ENCODE measurements at places on chromosomes 1 and 21.

DNA sequence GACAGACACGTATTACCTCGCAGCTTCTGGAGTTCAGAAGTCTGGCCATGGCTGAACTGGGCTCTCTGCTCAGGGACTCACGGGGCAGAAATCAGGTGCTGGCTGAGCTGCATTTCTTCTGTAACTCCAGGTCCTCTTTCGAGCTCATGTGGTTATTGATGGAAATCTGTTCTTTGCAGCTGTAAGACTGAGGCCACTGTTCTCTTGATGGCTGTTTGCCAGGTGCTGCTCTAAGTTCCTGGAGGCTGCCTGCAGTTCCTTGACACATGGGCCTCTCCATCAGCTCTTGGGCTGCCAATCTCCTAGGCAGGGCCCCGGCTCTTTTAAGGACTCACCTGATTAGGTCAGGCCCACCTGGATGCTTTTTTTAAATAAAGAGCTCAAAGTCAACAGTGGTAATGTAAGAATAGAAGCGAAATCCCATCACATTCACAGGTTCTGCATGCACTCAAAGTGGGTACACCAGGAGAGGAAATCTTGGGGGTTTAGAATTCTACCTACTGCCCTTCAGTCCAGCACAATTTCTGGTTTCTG is 139.1 kb downstream of the KAZN start:
- DNase-seq: no peak

GRCh38 chr1:214028649-214029406 is 41.1 kb downstream of the PROX1 start:
- DNase-seq: no peak

GRCh38 chr1:6438047-6438525 is 13.5 kb downstream of the ESPN start:
- DNase-seq: peak; percentile 52

DNA sequence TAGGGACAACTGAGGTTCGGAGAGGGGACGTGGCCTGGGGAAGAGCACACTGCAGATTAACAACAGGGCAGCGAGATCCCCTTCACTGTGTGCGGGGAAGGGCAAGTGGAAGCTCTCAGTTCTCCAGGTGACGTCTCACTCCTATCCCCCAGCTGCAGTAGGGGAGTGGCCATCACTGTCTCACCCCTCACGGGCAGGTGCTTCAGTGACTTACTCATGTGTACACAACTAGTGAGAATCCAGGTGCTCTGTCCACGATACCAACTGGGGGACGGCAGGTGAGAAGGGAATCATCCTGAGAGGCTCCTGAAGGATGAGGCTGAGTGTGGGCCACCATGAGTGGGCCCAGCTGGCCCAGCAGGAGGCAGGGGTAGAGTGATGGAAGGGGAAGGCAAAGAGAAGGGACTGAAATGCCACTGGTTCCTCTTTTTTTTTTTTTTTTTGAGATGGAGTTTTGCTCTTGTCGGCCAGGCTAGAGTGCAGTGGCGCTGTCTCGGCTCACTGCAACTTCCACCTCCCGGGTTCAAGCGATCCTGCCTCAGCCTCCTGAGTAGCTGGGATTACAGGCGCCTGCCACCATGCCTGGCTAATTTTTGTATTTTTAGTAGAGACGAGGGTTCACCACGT is 25.9 kb downstream of the RHBG start:
- DNase-seq: no peak

DNA sequence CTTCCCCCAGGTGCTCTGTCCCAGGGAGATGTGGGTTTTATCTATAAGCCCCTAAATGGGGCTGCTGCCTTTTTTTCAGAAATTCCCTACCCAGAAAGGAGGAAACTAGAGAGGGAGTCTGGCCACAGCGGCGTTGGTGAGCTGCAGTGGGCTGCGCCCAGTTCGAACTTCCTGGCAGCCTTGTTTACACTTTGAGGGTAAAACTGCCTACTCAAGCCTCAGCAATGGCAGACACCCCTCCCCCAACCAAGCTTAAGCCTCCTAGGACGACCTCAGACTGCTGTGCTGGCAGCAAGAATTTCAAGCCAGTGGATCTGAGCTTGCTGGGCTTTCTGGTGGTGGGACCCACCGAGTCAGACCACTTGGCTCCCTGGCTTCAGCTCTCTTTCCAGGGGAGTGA is 46.2 kb upstream of the PAPPA2 start:
- DNase-seq: no peak

- DNase-seq: no peak
Measured at GRCh38 chr1:175499595-175500382, 243.6 kb downstream of the TNR start.

DNA sequence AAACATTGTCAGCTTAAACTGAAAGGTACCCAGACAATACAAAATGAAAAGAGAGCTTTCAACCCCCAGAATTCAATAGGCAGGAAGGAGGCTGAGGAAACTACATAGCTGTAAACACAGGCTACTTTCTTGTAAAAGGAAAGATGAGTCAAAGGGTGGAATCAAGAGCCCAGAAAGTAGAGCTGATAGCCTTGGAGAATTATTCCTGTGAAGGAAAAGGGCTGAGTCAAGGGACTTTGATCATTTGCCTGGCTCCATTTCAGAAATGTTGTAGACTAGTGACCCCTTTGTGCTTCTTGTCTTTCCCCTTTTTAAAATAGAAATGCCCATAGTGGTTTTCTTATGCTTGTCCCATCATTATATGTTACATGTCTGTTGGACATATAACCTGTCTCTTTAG is 597.6 kb downstream of the ADGRL2 start:
- no peak for DNase-seq

DNA sequence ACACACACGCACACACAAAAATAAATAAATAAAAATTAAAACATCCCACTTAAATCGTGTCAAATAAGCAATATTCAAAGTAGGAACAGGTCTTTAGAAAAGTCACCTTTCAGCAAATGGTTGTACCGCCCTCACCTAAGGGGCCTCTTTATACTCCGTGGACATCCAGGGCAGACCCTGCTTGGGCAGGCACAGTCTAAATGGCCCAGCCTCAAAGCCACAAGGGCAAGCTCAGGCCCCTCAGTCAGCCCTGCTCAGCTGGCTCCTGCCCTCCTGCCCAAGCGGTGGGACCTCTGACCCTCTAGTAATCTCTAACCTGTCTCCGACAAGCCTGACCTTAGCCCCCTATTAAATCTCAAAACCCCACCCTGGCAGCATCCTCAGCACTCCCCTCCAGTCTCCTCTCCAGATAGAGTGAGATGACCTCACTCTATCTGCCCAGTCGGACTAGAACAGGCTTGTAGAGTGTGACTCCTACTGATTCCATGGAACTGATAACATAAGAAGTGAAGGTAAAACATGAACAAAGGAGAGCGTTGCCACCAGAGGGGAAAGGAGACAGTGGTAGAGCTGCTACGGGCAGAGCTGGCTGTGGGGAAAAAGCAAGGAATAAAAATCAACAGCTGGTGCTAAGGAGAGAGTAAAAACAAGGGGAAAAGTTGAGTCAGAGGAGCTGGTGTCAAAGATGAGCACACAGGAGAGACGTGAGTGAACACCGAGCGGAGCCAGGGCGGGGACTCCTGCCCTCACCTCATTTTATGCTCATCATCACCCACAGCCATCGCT is 36.0 kb downstream of the SIPA1L2 start:
- no peak for DNase-seq

- DNase-seq: no peak
Measured at GRCh38 chr1:53286955-53287354, 40.9 kb downstream of the LRP8 start.

DNA sequence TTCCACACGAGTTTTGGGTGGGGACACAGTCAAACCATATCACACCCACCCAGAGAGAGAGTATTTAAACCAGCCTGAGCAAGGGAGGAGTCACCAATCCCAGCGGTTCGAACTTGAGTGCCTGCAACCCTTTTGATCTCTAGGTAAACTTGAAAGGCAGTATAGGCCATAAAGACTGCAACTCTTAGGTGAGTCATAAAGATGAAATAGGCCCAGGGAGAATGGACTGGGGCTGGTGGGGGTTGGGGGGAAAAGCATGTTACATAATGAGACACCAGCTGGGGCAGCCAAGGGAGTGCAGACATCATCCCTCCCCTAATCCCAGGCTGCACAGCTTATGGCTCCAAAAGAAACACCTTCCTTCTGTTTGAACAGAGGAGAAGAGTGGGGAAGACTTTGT is 99.8 kb upstream of the LHX8 start:
- DNase-seq: no peak

DNA sequence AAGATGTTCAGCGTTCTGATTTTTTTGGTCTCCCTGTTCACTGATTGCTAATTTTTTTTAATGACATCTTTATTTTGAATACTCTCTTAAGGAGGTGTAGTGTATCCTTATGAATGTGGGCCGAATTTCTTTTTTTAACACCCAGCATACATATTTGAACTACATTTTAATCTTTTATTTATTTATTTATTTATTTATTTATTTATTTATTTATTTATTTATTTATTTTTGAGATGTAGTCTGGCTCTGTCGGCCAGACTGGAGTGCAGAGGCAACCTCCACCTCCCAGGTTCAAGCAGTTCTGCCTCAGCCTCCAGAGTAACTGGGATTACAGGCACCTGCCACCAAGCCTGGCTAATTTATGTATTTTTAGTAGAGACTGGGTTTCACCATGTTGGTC is 15.1 kb downstream of the ZBTB8A start:
- no peak for DNase-seq

DNA sequence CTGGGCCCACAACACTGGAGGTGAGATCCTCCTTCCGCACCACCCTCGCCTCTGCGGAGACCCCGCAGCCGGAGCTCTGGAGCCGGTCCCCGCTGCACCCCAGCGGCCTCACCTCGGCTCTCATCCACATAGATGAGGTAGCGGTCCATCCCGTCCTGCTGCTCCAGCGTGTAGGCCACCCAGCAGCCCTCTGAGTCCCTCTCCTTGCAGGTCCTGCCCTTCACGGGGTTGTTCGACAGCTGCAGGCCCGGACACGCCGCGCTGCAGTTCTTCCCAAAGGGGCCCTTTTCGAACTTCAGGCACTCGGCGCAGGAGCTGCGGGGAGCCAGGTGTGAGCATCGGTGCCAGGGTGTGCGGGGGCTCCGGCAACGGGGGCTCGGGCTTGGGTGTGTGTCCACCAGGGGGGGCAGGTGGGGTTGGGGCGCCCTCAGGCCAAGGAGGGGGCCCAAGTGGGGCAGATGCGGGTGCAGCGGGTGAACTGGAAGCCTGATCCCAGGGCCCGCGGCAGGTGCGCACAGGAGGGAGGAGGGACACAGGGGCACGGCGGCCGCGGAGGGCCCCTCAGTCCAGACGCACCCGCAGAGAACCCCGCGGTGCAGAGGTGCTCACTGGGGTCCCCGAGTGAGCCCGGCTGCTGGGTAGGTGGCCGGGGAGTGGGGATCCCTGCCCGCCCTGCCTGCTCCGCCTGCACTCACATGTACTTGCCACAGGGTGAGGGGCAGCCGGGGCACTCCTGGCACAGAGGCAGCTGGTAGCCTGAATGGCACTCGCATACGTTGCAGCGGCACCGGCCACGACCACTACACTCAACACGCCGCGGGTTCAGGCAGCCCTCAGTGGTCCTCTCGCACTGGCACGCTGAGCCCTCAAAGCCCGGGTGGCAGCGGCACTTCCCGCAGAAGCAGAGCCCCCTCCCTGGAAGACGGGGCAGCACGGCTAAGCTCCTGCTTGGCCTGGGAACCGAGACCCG is 15.4 kb upstream of the PTTG1IP start:
- DNase-seq: no peak

DNA sequence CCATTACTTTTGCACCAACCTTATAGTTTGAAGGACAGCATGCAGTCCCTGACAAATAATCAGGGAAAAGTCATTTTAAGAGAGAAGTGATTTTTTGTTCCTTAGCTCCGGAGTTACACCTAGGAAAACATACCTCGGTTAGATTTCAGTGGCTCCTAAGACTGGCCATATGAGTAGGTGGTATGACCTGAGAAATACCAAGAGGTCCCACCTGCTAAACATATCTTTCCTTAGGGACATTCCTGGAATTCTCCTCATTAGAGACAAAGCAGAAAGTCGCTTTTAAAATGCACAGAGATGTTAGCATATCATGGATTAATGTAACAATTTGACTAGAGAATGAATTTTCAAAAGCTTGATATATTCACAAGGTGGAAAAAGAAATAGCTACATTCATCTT is 84.2 kb upstream of the RNPC3 start:
- DNase-seq: no peak

- DNase-seq: no peak
Measured at GRCh38 chr21:40120940-40121575, 253.8 kb downstream of the PCP4 start.

DNA sequence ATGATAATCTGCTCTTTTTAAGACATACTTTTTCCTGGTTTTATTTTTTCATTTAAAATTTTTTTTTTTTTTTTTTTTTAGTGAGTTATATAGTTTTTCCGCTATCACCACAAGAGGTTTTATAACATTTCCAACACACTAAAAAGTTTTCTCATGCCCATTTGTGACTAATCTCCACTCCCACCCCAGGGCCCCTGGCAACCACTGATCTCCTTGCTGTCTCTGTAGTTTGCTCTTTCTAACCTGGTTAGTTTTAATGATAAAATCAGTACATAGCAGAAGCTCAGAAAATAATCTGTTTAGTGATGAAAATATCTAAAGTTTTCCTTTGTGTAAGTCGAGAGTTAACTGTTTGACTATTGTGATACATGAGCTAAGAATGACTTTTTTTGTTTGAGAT is 41.8 kb downstream of the IARS2 start:
- no peak for DNase-seq

DNA sequence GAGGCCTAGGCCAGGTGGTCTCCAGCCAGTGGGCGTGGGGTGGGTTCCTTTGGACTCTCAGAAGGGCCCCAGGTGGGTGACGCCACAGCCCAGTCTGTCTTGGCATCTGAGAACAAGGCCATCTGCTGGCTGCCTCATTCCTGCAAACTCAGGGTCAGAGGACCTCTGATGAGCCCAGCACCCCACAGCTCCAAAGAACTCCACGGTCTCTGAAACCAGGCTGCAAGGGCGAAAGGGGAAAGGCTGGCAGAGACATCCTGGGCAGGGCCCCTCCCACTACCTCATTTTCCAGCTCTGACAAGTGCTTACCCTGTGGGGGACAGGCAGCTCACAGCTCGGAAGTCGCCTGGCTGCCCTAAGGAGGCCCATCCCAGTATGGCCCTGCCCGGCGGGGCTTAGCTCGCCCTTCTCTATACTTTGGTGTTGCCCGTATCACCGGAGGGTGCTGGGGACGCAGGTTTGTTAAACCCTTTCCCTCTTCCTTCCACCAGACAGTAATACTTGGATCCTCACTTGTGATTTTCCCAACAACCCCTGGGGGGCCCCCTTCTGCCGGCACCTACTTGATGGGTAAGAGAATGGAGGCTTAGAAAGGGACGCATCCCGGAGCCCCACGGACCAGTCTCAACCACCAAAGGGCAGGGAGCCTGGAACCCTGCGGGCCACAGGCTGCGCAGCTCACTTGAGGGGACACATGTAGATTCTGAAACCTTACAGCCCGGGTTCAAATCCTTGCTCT is 10.9 kb upstream of the EDN2 start:
- no peak for DNase-seq

- DNase-seq: no peak
Measured at GRCh38 chr1:104768466-104768865, 1018.8 kb downstream of the AMY1C start.
